ENCODE measurements at places on chromosomes 13 and 19.

DNA sequence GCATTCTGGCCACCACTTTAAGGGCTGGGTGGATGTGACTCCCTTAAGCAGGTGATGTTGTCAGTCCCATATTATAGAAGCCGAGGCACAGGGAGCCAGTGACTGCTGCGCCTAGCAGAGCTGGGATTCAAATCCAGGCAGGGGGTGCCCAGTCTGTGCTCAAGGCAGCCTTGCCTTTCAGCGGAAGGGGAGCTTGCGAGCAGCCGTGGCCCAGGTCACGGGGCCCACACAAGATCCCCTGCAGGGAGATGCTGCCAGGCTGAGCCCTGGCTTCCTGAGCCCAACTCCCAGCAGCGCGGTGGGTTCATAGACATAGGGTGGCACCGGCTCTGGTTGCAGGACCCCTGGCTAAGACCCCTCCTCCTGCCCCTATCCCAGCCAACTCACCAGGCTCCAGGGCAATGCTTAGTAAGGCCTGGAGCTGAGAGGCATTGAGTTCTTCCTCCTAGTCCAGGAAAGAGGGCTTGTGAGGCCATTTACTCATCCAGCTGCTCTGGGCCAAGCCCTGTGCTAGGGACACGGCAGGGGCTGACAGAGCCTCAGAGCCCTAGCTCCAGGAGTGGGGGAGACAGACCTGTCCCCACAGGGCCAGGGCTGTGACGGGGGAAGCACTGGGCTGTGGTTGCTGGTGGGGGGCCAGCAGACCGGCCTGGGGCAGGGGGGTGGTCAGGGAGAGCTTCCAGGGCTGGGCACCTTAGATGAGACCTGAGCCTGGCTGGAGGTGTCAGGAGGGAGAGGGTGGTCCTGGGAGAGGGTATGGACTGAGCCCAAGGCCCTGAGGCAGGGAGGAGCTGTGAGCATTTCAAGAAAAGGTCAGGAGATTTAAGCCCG is 9.6 kb downstream of the CAPN12 start:
- no peak for DNase-seq

DNA sequence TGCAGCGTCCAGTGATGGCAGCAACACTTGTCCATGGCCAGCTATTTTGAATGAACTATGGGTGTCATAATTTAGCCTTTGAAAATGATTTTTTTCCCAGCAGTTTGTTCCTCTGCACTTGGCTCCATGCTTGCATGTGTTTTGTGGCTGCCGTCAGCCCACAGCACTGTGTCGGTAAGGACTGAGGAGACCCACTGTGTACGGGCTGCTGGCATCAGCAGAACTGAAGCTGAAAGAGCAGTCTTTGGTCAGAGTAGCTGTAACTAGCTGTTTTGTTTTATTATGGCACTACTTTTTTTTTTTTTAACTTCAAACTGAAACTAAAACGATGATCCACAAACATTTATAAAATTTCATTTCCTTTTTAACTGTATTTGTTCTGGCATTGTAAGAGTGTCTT is 50.3 kb upstream of the TEX29 start:
- DNase-seq, result no peak

DNA sequence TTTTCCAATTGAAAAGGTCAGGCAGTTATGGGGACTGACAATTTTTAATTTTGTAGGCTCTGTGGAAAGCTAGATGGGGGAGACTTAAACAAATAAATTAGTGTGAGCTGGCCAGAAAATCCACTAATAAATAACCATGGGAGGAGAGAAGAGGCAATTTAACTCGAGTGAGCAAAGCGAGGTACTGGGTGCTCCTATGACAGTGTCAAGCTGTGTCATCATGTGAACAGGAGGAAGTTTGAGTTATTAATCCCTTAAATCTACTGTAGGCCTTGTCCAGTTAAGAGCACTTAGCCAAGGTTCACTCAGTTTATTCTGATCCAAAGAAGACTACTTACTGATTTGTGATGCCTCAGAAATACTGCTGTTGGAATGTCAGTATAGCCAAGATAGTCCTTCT is 122.8 kb downstream of the OXGR1 start:
- no peak for DNase-seq

GRCh38 chr19:31574251-31574973 is 225.2 kb upstream of the TSHZ3 start:
- no peak for DNase-seq

- DNase-seq, result no peak
Measured at GRCh38 chr13:32086791-32087441, 55.3 kb downstream of the FRY start.

DNA sequence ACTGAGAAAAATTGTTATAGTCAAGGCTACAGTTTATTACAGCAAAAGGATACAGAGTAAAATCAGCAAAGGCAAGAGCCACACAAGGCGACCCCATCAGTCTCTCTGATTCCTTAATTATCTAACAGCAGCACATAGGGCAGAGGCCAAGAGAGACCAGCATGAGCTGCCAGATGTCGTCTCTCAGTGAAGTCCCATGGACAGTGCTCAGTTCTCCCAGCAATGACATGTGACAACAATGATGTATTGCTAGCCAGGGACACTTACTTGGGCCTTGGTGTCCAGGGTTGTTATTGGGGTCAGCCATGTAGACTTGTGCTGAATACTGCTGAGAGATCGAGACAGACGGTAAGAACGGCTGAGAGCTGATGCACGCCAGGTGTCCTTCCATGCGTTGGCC is 22.3 kb downstream of the ZSWIM9 start:
- DNase-seq, result no peak

DNA sequence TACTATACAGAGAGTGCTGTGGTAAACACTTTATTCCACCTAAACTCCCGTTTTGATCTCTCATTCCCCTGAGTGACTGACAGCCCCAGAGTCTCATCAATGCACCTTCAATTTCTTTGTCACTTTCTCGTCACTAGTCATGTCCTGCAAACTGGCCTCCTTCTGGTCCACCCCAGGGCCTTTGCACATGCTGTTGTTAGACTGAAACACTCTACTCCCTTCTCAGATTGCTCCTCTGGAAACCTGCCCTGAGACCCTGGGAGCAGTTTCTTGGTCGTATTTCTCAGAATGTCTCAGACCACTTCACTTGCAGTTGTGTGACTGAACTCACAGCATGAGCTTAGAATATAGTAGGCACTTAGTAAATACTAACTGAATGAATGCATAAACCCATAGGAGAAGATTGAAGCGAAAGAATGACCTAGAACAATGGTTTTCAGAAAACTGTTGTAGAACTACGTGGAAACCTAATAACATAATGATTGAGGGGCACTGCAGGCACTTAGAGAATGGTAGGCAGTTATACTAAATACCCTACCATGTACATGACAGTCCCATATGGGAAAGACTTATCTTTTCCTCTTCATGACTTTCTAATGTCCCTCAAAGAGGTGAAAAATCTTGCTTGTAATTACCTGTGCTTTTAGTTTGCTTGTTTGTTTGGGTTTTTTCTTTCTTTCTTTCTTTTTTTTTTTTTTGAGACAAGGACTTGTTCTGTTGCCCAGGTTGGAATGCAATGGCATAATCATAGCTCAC is 144.8 kb downstream of the IER2 start:
- no peak for DNase-seq

- no peak for DNase-seq
Measured at GRCh38 chr13:98942997-98943396, 34.9 kb downstream of the DOCK9 start.

DNA sequence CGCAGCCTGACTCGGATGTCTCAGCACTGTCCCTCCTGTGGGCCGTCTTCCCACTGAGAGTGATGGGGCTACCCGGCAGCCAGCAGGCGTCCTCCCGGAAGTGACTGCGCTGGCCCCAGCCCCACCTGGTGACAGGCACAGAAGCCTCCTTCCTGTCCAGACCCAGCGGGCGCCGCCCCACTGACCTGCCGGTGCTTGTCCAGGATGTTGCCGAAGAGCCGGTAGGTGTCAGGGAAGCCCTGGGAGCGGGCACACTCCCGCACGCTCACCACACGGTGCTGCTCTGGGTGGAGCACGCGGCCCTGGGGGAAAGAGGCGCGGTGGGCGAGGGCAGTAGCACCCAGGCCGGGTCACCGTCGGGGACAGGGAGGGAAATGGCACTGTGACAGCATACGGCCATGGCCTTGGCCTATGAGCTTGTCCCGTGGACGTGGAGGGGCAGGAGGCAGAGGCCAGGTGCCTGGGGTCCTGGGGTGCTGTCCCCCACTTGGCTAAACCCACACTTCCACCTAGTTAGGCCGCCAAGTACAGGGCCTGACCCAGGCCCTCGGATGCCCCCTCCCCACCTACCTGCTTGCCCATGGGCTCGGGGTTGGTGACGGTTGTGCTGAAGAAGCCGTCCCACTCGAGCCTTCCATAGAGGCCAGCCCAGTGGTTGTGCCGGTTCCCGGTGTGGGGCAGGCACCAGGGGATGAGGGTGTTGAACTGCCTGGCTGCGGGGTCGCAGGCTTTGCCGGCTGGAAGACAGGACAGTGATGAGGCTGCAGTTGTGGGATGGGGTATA is 16.0 kb upstream of the EIF3G start:
- DNase-seq, result no peak

DNA sequence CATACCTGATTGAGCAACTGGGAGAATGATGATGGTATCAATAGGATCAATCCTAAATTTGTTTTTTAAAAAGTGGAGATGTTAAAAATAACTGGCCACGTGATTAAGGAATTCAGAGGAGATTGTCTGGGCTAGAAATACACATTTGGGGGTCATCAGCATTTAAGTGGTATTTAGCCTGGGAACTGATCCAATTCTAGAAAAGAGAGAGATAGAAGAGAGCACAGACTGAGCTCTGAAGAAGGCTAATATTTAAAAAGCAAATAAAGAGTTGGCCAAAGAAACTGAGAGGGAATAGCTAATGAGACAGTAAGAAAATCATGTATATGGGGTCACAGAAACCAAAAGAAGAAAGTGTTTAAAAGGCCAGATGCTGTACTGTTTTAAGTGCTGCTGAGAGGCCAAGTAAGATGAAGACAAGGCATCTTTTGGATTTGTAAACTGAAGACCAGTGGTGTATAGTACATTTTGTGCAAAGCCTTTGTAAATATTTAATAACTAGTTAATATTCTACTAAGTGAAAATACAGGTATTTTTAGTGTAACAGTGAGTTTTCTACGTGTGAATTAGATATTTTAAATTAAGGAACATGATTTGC is 40.2 kb downstream of the UBL3 start:
- DNase-seq, result no peak

GRCh38 chr19:39671739-39672363 is 16.1 kb downstream of the LGALS16 start:
- no peak for DNase-seq

GRCh38 chr19:15381429-15381828 is 1.8 kb upstream of the AKAP8 start:
- no peak for DNase-seq

DNA sequence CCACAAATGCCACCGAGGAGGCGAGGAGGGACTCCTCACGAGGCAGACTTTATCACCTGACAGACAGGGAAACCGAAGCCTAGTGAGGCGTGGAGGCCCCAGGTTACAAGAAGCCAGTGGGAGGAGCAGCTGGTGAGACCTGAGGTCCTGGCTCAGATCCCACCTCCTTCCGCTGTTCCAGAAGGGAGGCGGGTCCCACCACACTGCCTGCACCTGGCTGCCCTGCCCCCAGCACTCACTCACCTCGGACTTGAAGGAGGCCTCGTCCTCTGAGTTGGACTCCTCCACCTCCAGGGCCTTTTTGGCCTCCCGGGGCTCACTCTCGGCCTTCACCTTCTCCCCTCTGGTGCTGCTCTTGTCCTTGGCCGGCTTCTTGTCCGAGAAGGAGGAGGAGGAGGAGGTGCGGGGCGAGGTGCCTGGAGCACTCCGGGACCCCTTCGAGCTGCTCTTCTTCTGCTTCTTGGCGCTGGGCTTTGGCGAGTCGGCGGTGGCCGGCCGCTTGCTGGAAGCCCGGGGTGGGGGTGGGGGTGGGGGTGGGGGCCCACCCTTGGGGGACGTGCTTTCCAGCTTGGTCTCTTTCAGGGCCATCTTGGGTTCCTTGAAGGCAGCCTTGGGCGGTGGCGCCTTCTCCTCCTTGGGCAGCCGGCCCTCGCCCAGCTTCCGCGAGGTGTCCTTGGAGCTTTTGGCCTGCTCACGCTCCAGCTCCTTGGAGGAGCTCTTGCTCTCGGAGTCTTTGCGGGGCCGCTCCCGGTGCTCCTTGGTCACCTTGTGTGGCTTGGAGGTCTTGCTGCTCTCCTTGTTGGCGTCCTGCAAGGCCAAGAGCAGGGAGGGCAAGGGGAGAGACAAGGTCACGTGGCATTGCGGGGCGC is 57.7 kb downstream of the MLLT1 start:
- no peak for DNase-seq

DNA sequence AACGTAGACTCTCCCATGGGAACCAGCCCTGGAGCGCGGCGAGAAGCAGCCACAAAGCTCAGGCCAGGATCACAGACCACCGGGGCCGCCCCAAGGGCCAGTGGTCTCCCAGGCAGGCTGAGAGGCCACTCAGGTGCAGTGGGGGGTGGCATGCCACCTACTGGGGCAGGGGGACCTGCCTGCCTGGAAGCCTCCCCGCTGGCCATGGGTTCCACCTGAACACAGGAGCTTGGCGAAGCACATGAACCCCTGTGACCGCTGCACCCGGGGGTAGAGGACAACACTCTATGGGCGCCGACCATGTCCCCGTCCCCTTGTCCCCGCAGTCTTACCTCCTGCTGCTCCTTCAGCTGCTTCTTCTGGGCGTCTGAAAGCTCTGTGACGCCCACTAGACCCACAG is 6.8 kb upstream of the TM6SF2 start:
- no peak for DNase-seq

DNA sequence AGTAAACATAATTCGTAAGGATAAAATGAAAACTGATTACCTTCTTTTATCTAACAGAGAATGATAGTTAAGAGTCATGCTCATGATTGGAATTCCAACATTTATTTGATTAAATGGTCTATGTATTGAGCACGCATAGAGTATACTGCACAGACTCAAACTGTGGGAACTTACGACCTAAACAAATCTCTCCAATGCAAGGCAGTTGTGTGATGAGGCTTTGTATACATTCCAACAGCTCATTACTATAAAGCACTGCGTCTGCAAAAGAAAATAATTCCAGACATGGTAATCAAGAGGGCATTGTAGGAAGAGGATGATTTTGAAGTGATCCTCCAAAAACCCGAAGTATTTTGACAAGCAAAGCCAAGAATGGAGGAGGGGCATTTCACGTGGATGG is 169.5 kb downstream of the NUFIP1 start:
- no peak for DNase-seq

- DNase-seq, result no peak
Measured at GRCh38 chr13:67355812-67356476, 125.8 kb upstream of the PCDH9 start.

- DNase-seq, result no peak
Measured at GRCh38 chr13:68846663-68847062, 1261.0 kb upstream of the ATXN8OS start.

Measured in stimulated activated CD8-positive, alpha-beta memory T cell treated with anti-CD3 and anti-CD28 coated beads, Interleukin-4, amount 100 ng/mL, for 4 hours (primary cell).